ENCODE measurements at places on chromosomes 12 and 14.

- DNase-seq, result no peak
Observed at GRCh38 chr14:95520346-95520745, 3.9 kb upstream of the SYNE3 start.

DNA sequence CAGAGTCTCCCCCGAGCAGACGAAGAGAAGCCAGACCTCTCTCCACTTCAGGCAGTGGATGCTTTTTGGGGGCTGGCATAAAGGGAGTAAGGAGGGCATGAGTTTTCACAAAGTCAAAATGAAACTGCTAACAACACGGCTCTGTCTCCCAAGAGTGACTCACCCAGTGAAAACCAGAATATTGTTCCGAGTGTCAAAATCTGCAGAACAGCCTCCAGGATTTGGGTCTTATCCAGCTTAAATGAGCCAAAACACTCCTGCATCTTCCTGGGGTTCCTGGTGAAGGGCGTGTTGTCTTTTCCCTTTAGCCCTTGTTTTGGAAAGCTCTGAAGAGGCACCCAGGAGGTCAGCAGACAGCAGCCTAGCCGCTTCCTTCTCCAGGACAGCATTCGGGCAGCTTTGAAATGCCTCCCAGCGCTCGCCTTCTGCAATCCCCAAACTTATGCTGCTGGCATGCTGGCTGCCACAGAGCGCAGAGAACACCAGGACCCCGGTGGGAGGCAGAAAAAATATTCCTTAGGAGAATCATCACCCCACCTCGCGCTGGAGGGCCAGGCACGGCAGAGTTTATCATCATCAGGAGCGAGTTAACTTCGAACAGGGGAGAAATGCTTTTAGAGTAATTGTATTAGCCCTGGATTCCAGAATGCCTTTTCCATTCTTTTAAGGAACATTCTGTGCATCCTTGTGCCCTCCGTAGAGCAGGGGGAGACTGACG lies 117.7 kb upstream of the NCOR2 start:
- DNase-seq, result no peak

DNA sequence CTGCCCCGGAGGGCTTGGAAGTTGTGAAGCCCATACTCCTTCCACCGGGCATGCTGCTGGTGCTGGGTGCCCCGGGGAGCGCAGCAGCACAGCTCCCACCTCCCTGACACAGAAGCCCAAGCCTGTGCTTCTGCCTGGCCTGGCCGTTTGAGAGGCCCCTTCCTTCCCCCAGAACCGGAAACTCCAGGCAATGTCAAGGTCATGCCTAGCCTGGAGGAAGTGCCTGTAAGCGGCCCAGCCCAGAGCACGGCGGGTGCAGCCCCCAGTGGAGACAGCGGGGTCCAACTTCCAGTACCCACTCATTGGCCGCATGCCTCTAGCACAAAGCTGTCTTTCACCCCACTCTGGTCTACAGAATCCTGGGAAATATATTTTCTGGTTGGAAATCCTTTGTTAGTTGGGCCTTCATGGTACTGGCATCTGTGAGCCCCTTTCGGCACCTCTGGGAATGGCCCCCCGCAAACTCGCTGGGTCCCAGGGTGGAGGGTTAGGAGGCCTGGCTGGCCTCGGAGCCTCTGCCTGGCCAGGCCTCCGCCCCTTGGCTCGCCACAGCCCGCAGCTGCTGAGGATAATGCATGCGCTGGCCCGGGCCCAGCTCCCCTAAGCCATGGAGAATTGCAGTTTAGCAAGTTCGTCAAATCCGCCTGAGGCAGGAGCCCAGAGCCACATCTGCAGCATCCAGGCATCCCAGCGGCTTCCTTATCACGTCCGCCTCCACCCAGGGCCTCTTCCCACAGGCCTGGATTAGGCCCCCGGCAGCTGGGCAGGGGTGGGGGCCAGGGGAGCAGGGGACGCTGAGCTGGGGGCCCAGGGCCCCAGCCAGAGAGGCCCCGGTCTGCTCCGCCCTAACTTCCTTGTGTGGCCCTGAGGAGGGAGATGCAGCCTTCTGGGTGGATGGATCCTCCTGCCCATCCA lies 48.9 kb upstream of the DLK1 start:
- no peak for DNase-seq

- no peak for DNase-seq
Observed at GRCh38 chr12:54371328-54372112, 7.2 kb upstream of the GPR84 start.

DNA sequence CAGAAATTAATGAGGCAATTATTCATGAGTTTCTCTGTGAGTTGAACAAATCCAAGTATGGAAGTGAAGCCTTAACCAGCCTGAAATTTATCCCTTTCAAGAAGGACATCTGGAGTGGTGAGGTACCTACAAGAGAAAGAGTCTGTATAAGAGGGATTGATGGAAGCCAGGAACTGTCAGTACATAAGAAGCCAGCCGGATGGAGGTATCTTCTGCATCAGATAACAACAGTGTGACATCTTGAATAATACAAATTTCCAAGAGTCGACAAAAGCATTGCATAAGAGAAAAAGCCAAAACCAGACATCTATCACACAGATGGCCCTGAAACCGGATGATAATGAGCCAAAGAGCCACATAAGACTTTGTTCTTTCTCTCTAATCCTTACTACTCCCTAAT lies 781.2 kb downstream of the FLRT2 start:
- DNase-seq, result no peak

GRCh38 chr14:84254290-84254689 lies 1275.7 kb upstream of the FLRT2 start:
- DNase-seq, result peak; percentile 48

- peak; percentile 68 for DNase-seq
Observed at GRCh38 chr14:81385886-81386285, 14.2 kb downstream of the STON2 start.

GRCh38 chr14:46197856-46198255 lies 453.7 kb downstream of the RPL10L start:
- DNase-seq, result no peak

- DNase-seq, result no peak
Observed at GRCh38 chr12:1046727-1047126, 55.7 kb downstream of the ERC1 start.

DNA sequence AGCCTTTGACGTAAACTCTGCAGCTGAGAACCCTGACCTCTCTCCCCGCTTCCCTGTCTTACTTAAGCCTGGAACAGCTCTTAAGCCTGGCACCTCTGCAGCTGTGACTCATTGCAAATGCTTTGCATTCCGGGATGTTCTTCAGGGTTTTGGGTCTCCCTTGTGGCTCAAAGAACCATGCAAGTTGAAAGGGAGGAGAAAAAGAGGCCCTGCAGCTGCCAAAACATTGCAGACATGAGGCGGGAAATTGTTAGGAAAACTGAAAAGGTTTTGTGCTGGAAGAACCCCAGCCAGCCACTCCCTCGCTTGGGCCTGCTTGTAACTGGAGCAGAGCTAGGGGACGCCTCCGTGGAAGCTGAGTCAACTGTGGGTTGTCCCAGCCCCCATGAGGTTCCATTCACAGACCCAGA lies 60.2 kb upstream of the FERMT2 start:
- DNase-seq, result no peak

GRCh38 chr14:71414631-71415403 lies 507.6 kb downstream of the PCNX1 start:
- DNase-seq, result no peak

DNA sequence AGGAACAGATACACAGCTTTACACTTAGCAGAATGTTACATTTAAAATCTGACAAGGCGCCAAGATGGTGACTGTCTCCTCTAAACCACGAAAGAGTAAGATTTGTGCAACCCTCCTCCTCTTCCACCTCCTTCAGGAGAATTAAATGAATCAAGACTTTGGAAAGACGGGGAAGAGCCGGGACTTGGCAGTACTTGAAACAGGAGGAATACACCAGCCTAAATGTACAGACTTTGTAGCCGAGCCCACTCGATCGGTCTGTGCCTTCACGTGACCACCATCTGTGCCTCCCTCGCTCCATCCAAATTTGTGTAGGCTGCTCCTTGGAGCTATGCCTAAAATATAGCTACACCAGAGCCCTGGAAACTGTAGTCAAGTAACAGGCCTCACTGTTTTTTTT lies 38.3 kb downstream of the SSPN start:
- DNase-seq, result no peak

GRCh38 chr14:104107101-104107581 lies 21.6 kb downstream of the ASPG start:
- DNase-seq, result no peak

- no peak for DNase-seq
Observed at GRCh38 chr14:24874514-24875202, 175.3 kb downstream of the STXBP6 start.

GRCh38 chr14:38384741-38385140 lies 128.8 kb upstream of the CLEC14A start:
- no peak for DNase-seq

DNA sequence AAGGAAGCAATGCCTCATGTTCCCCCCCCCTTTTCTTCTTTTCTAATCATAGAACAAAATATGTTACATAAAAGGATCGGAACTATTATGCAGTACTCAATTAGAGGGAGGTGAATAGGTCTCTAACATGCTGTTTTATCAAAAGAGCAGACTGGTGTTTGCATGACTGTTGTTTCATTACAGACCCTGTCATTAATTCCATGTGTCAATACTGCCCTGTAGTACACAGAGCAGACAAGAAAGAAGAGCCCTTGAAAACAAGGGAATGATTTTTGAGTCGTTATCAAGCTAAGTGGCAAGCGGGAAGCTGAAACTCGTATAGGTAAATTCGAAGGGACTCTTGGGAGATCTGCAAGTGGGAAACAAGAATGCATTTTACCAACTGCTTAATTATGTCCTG lies 76.9 kb upstream of the TMEM263 start:
- DNase-seq, result peak; percentile 38

GRCh38 chr14:92928258-92928629 lies 5.3 kb downstream of the CHGA start:
- no peak for DNase-seq

GRCh38 chr12:31362759-31363415 lies 36.9 kb upstream of the SINHCAF start:
- DNase-seq, result peak; percentile 36

- no peak for DNase-seq
Observed at GRCh38 chr12:47850153-47851084, 30.7 kb upstream of the HDAC7 start.

DNA sequence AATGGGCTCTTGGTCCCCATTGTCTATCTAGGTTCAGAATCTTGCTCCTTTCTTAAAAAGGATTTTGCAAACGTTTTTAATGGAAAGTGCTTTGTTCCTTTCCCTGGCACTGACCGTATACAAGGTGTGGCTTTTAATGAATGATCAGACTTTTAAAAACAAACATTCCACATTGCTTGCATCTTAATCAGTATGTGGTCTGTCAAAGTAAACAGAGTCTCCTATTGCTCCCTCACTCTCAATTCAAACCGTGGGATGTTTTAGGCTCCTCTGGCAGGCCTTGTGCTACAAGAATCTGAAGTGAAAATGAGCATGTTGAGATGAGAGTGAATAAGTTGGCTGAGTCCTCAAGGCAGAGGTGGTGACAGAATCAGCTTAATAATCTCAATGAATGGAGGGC lies 107.0 kb downstream of the VRK1 start:
- DNase-seq, result no peak

DNA sequence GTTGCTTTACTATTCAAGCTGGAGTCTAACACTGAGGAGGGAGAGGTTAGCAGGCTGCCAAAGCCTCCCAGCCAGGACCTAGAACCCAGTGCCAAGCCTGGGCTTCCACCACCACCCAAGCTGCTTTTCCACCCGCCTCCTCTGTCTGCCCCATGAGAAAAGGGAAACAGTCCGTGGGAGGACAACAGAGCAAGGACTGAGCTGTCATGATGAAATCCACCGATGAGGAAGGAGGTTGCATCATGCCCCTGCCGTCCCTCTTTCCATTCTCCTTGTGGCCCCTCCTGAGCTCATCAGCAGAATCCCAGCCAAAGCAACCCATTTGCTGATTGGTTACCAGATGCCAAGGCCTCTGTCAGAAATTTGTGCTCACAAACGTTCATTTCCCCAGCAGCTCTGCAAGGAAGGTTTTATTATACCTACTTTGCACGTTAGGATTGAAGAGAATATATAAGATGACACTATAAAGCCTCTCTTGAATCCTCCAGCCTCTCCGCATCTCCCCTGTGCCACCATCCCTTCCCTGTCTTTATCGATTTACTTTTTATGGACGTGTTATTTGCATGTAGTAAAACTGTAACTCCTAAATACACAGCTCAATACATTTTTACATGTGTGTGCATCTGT lies 6.3 kb upstream of the SERPINA1 start:
- DNase-seq, result no peak

GRCh38 chr12:42798811-42799438 lies 209.4 kb upstream of the PRICKLE1 start:
- DNase-seq, result no peak

DNA sequence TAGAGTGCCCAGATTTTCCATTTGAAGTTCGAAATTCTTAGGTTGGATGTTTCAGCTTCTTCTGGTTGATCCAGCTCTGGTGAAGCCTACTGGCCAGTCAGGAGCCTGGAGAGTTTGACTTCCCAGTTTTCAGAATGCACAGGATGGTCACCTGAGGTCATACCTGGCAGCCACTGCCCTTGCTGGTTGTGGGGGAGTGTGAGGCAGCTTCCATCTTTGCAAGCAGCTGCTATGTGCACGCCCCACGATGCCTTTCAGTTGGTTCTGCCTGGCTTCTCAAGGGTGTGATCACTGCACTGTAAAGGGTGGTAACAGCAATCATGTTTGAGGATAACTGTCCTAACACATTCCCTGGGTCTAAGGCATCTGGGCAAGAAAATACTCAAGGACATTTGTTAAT lies 15.4 kb downstream of the CCDC92 start:
- DNase-seq, result no peak

DNA sequence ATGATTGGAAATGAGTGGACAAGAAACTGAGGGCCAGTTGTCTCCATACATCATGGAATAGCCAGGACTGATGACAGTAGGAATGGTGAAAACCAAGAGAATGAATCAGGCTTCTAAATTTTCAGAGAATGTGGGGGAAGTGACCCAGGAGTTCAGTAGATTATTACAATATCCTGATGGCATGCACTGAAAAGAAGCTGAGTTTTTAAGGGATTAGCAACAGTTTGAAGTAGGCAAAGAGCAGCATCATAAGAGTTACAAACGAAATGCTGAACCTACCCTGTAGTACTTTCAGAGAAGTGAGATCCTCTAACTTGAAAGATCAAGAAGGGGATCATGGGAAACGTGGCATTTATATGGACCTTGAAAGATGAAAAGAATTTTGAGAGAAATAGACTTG lies 13.2 kb downstream of the SLC2A14 start:
- DNase-seq, result no peak
